ENCODE measurements at places on chromosomes 7 and 10.

DNA sequence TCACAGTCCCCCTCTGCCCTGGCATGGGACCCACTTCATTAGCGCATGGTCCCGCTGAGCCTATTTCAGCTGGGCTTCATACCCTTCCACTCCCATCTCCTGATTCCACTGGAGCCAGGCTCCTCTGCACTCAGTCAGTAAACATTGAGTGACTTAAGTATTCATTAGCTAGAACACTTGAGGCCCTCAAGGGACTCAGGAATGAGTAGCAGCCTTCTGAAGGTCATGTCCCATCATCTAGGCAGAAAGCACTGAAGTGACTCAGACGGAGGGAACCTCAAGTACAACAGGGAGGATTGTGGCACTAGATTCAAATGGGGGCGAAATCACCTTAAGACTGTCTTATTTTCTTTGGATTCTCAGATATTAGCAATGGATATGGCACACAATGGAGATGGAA, 186.6 kb upstream of the INHBA start:
- DNase-seq: no peak

- DNase-seq: no peak
Measured at GRCh38 chr7:117143066-117143465, 179.8 kb downstream of the WNT2 start.

DNA sequence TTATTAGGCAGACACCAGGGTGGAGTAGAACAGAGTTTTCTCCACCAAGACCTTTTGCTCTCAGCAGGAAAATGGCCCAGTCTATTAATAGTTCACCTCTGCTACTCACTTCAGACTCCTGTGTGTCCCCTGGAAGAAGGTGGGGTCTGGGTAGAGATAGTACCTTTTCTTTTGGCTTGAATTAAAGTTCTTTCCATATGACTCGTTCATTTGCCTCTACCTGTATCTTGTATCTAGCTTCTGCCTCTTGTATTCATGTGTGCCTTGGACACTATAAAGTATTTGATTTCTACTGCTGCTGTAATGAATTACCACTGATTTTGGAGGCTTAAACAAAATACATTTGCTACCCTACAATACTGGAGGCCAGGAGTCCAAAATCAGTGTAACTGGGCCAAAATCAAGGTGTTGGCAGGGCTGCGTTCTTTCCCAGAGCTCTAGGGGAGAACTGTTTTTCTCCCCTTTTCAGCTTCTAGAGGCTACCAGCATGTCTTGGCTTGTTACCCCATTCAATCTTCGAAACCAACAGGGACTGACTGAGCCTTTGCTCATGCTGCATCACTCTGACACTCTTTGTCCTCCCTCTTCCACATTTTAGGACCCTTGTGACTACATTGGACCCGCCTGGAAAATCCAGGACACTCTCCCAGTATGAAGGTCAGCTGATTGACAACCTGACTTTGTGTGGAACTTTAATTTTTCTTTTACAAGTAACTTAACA, 155.6 kb upstream of the PRSS58 start:
- no peak for DNase-seq

DNA sequence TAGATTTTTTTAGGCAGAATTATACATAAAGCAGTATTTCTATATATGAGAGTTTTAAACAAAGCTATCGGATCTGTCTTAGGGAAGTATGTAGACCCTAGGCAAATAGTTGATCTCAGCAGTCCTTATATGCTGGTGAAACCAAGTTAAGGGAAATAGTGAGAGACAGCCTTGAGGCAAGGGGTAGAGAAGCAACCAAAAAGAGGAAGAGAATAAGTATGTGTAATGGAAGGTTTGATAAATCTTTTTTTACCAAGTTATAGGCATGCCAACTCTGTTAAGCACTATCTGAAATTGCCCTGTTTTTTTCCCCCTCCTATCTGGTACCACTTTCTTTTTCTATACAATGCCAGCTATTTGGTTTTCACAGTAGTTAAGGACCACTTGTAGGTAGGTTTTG, 19.9 kb downstream of the SPAG6 start:
- DNase-seq: no peak

DNA sequence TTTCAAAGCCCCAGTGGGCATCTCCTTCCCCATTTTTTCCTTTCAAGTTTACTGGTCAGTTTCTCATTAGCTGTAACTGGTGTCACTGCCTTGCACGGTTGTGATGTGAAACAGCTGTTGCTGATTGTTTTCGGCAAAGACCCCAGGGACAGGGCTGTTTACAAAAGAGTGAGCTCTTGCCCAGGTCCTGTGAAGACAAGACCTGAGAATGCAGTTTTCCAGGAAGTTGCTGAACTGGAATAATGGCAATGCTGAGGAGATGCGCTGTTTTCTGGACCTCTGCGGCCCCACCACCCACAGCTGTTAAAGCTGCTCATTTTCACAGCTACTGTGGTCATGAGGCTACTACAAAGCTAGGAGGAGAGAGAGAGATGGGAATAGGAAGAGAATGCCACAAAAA, 116.6 kb upstream of the RSU1 start:
- DNase-seq: no peak

DNA sequence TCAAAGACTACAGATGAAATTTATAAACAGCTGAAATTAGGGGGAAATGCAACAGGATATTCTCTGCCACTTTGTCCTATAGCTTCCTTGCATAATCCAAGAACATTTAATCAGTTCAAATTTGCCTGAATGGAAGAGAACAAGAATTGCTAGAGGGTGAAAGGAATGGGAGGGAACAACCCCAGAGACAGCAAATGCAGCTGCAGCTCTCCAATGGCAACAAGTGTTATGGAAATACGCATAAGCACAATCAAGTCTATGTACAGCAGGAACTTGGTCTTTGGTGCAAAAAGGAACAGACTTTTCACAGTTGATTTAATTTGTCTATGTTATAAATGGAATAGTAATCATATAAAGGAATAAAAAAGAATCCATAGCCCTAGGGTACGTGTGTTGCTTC, 269.0 kb upstream of the ETV1 start:
- no peak for DNase-seq

DNA sequence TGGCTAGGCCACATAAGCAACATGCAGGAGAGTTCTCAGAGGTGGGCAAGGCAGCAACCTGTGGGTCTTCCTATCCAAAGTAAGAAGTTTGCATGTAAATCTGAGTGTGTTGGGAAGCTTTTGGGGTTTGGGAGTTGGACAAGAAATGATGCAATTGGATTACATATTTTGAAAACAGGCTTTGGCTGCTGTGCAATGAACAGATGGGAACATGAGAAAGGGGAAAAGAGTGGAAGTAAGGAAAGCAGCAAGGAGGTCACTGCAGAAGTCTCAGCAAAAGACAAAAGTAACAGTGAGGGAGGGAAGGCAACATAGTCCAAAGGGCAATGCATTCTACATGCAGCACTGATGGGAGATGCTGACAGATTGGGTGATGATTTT, 61.1 kb upstream of the C10orf90 start:
- no peak for DNase-seq

DNA sequence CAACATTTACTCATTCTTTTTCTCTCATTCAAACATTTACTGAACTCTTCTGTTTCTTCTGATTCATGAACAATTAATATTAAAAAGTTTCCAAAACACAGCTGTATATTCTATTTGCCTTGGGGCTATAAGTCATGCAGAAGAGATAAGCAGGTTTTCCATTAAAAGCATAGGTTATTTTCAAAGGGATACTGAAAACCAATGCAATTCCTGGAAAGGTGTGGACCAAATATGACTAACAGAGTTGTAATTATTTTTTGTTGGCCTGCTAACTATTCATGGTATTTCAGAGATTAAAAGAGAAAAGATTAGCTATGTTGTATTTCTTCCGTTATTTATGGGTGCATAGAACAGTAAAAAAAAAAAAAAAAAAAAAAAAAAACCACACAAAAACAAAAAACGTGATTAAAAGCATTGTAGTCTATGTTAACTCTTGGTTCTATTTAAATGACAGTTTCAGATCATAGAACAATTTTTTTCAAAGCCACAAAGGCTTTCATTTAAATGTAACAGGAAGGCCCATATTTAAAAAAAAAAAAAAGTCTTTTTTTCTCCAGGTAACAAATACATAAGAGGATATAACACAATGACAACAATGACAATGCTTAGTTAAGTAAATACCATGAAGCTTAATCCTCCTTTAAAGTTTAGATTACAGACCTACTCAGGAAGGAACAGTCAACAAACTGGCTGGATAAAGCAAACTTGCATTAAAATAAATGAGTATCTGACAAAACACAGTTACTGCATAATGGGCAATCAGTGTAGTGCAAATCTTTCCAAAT, 1042.9 kb downstream of the GATA3 start:
- DNase-seq: no peak

- DNase-seq: peak; percentile 66
Measured at GRCh38 chr7:135980665-135981180, 3.6 kb upstream of the MTPN start.

DNA sequence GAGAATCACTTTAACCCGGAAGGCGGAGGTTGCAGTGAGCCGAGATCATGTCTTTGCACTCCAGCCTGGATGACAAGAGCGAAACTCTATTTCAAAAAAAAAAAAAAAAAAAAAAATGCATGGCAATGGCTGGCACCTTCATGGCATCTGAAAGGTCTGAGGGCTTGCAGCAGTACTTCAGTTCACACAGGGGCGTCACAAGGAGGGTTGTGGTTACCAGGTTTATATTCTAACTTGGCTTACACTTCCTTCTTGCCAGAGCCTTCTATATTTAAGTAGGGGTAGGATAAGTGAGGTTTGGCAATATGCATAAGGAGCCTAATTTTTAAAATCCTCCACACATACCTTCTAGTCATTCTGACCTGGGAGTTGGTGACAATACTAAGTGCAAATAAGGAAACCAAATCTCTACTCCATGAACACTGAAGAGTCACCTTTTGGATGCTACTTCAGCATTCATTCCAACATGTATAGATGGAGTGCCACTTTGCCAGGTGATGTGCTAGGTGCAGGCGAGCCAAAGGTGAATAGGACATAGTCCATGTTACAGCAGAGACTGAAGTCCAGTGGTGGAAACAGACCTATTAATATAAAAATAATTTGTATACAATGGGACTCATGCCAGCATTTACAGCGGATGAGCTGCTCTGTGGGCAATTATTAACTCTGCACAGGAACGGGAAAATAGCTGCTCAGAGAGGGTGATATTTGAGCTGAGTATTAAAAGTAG, 57.8 kb upstream of the PDCD4 start:
- DNase-seq: no peak

DNA sequence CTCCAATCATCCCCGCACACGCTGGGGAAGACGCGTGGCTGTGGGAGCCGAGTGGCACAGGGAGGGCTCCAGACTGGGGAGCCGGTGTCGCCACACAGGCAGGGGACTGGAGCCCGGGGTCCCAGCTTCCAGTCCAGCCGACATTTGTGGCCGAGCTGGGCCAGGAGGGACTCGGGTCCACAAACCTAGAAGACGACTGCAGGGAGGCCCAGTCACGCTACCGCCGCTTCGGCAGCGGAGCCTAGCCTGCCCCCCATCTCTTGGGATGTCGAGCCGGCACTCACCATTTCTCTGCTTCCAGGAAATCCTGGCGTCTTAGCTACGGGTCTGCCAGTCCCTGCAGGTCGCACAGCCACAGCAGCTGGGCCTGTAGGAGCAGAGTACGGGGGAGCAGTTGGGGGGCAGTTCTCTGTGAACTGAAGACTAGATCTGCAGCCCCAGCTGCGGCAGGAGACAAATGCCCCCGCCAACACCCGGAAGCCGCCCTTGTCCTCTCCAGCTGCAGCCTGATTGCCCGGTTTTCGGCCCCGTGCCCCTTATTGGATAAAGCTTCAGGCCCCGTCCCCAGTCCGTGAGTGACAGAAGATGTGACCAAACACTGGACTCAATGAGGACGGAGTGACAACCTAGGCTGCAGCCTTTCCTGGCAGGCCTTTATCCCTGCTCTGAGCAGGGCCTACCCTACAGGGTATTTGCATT, 270.7 kb downstream of the ZNF33B start:
- DNase-seq: no peak

- no peak for DNase-seq
Measured at GRCh38 chr7:24702755-24703154, 54.5 kb downstream of the GSDME start.

DNA sequence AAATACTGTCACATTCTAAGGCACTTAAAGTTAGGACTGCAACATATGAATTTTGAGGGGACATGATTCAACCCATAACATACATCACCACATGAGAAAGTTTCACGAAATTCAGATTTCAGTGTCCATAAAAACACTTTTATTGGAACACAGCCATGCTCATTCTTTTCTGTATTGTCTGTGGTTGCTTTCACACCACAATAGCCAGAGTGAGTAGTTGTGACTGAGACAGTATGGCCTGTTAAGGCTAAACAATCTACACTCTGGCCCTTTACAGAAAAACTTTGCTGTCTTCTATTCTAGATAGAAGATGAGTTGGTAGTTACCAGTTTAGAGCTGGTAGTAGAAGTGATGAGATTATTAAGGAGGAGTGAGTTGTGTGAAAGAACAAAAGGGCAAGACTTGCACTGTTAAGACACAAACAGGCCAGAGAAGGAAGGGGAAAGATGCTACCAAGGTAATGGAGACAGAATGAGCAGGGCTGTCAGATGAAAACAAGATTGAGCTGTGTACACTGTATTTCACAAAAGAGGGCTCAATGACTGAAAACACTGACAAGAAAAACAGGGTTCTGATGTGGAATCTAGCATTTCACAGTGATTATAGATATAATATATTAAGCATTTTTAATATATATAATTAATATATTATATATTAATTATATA, 108.6 kb downstream of the PPP1R3A start:
- DNase-seq: no peak

- DNase-seq: no peak
Measured at GRCh38 chr10:132155723-132156381, 30.9 kb upstream of the DPYSL4 start.

GRCh38 chr10:70052462-70053217, at the start of gene MACROH2A2:
Gene MACROH2A2, plus strand, starts transcription at chr10:70052846. Its CDS starts 22,813 bp downstream, at chr10:70075659.
- DNase-seq: no peak

GRCh38 chr10:127919418-127920271, 12.7 kb downstream of the PTPRE start:
- DNase-seq: no peak

- no peak for DNase-seq
Measured at GRCh38 chr7:3537210-3537875, 236.3 kb downstream of the SDK1 start.

DNA sequence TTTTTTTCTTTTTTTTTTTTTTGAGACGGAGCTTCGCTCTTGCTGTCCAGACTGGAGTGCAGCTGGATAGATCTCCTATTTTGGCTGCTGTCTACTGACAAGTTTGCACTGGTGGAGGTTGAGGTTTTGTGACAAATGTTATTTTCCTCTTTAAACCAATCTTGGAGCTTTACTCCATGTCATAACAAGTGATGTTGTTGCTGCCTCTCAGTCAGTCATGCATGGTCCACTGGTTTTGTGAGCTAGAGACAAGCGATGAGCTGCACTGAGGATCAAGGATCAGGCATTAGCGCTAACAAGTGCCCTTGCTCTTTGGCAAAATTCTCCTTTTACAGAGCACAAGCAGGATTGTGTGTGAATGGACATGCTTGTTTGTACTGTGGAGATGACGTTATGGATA, 805 bp upstream of the WDFY4 start:
- DNase-seq: no peak

- no peak for DNase-seq
Measured at GRCh38 chr7:77327067-77327931, 88.8 kb downstream of the GSAP start.

- DNase-seq: no peak
Measured at GRCh38 chr7:71140264-71140663, 8.3 kb downstream of the GALNT17 start.

- DNase-seq: no peak
Measured at GRCh38 chr7:11078247-11078834, 104.7 kb downstream of the PHF14 start.

- no peak for DNase-seq
Measured at GRCh38 chr10:97163181-97163580, 22.6 kb downstream of the SLIT1 start.
